ENCODE measurements at places on chromosomes 5 and 9.
A peak's percentile ranks its signal among the peaks of the same experiment; 100 is the strongest.

DNA sequence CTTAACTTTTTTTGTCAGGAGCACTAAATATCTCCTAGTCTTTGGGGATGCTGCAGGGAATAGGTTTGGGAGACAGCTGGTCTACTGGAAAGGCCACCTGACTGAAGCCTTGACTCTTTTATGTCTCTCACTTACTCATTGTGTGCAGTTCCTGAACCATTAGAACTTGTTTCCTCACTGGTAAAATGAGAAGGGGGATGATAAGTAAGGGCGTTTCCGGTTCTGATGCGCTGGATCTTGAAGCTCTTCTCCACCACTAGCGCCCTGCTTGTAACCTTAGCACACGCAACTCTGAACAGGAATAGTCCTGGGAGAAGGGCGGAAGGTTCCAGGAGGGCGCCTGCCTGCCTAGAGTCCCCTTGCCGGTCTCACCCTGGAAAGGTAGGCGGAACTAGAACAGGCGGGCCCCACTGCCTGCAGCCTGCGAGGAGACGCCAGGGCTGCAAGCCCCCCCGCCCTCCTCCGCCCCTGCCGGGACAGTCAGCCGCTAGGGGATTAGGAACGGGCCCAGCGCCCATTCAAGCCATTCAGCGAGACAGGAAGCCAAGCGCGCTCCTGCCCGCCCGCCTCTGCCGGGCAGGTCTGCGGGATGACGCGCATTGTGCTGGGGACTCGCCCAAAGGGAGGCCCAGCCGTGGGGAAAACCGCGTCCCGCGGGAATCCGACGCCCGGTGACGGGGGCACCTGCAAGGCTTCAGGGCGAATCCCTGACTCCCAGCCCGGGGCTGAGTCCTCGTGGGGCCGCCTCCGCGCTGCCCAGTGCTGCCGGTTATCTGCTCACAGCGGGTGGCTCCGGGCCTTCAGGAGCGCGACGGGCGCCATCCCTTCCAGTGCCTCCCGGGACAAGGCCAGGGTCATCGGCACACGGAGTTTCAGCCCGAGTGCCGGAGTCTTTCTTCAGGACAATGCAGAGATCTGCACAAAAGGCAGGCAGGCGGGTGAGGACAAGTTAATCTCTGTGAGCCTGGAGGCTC lies 44.0 kb upstream of the XPA start:
- DNase-seq, result peak; percentile 2

- no peak for DNase-seq
Observed at GRCh38 chr5:80957031-80957761, 3.0 kb upstream of the RASGRF2 start.

- DNase-seq, result no peak
Observed at GRCh38 chr5:103523319-103523718, 39.3 kb downstream of the NUDT12 start.

DNA sequence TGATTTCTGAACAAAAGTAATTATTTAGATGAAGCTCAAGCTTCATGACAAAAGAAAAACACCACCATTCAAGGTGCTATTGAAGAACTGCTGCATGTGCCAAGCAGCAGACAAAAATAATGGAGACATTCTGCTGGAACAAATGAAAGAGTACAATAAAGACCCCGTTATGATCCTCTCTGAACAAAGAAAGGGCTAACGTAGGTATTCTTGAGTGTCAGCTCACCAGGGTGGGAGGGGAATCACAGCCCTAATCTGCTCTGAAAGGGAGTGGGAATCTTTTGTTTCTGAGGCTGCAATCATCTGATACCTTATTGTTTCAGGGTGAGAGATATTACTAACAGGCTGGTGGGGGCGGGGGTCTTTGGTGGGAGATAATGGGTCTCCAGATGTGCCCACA lies 15.4 kb downstream of the CEMIP2 start:
- no peak for DNase-seq

- DNase-seq, result no peak
Observed at GRCh38 chr9:132919614-132920268, 24.7 kb downstream of the TSC1 start.

GRCh38 chr9:134297083-134297410 lies 29.2 kb upstream of the RXRA start:
- DNase-seq, result no peak

DNA sequence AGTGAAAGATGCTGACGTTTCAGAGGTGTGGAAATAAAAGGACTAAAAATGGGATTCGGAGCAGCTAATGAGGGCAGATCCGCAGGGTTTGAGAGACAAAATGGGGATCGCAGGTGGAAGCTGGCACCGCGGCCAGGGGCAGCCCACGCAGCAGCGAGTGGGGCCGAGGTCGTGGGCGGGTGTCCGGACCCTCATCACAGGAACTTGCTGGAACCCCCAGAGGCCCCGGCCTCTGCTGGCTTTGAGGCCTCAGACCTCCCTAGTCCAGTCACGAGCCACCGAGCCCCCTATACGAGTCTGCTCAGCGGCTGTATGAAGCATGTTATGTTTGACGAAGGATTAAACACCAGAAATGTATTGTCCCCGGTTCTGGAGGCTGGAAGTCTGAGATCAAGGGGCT lies 45.8 kb upstream of the FCN1 start:
- DNase-seq, result no peak

Data from cerebellar cortex (tissue), 1 donor.